LHCN-M2 (cell line): ENCODE measurements at places on chromosomes 6 and 20. TPM values are rescaled to one million over a fixed set of nuclear protein-coding genes. Genes with fewer than 3 reads are reported as not detected.

The OPRL1 gene
- total RNA-seq = 0.92 and 1.2 TPM in 2 replicates

The BANF2 gene
- total RNA-seq = not detected in 2 replicates

GRCh38 chr6:149212206-149212605 is 105.3 kb upstream of the TAB2 start:
- DNase-seq = no peak

DNA sequence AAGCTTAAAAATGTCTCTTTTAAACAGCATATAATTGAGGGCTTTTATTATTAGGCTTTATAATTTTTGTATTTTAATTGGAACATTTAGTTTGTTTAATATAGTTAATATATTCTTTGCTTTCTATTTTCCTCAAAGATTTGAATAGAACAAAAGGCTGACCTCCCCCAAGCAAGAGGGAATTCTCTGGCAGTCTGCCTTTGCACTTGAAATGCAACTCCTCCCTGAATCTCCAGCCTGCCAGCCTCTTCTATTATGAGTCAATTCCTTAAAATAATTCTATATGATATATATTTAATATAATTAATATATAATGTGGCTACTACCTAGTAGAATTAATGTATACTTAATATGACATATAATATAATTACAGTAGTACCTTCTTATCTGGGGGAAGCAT is 69.2 kb downstream of the PTPRA start:
- no peak for DNase-seq
